ENCODE measurements at places on chromosomes 4 and X.

DNA sequence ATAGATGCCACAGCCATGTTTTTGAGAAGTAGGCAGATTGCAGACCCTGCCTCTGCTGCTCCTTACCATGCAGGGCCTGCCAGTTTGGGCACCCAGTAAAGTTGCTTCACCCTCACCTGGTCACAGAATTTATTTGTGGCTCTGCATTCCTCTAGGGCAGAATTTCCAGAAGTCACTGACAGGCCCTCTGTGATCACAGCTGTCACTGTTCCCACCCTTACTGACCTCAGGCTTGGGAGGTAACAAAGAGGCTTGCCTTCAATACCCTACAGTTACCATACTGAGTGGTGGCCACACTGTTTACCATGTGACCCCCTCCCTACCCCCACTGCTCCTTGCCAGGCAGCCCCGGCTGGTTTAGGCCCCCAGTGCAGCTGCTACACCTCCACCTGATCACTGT lies 375.1 kb downstream of the SH3BGRL start:
- DNase-seq: no peak

DNA sequence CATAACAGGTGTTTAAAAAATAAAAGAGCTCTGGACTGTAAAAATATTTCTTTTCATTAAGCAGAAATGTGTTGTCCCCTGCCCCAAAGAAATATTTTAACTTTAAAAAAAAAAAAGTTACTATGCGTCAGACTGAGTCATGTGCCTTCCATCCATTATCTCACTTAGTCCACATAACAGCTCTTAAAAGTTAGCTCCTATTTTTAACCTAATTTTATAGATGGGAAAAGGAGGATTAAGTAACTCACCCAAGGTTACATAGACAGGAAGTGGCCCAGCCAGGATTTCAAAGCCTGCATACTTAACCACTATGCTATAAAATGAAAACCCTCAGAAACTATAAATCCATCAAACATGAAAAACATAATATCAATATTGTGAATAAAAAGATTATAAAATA lies 97.7 kb downstream of the MANBA start:
- DNase-seq: no peak

- no peak for DNase-seq
These were observed 54.0 kb upstream of the PACRGL start for GRCh38 chr4:20646287-20646686.

GRCh38 chrX:18753631-18754030 lies 46.2 kb downstream of the PPEF1 start:
- DNase-seq: no peak

GRCh38 chrX:154381271-154381670 lies 2.2 kb downstream of the EMD start:
- no peak for DNase-seq

- DNase-seq: peak; percentile 11
These were observed at the start of gene STS for GRCh38 chrX:7147413-7147977. Gene STS (plus strand): TSS chrX:7147712. CDS start chrX:7253200, 105,488 bp downstream.

DNA sequence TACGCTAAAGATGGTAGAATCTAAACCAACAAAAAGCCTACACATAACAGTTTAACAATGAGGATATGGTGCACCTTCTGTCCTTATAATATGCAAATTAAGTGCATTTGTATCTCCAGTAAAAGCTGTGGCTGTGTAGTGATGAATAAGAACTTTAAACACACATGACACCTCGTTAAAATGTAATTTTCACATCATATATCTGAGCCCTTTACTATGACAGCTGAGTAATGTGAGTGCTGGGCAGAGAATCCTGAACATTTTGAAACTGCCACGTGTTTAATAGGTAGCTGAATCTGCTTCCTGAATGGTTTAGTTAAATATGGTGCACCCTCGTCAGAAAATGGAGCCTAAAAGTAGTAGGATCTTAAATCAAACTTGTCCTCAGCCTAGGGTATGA lies 540.8 kb downstream of the ADGRL3 start:
- DNase-seq: no peak

GRCh38 chrX:53930515-53931380 lies 113.5 kb downstream of the PHF8 start:
- DNase-seq: no peak

Data from activated CD4-positive, alpha-beta T cell treated with anti-CD3 and anti-CD28 coated beads, Interleukin-2, amount 50 U/mL, for 4 hours (primary cell).